NCI-H2029 treated with DMSO at 0.1 percent for 48 hours (cell line): ENCODE measurements at places on chromosomes 2 and 18.
A peak's percentile ranks its signal among the peaks of the same experiment; 100 is the strongest.

- no peak for DNase-seq
Measured at GRCh38 chr18:12308386-12309100, 502 bp downstream of the TUBB6 start.

- DNase-seq, result no peak
Measured at GRCh38 chr2:28610583-28611201, 114.8 kb downstream of the PLB1 start.

DNA sequence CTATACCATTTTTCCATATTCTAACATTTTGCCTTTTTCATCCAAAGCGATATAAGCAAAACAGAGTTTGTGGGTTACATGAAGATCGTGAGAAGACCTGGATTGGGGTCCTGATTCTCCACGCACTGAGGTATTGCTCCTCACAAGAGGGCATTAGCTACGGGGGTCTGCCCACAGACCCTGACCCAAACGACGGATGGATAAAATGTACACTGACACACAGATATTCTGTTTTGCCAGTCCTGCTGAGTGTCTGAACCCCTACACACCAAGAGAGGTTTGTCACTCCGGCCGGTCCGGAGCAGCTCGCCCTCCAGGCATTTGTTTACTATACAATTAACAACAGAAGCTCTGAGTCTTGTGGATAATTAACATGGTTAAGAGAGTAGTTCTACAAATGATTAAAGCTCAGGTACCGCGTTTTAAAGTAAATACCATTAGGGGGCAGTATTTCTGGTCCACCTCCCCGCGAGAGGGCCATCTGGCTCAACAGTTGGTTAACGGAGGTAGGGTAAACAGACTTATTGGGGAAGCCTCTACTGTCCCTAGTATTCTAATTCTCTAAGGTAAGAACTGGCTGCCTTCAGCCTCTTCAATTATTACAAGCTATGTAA is 28.4 kb downstream of the SCYGR8 start:
- no peak for DNase-seq

- DNase-seq, result no peak
Measured at GRCh38 chr2:121173112-121173511, 111.9 kb downstream of the TFCP2L1 start.

DNA sequence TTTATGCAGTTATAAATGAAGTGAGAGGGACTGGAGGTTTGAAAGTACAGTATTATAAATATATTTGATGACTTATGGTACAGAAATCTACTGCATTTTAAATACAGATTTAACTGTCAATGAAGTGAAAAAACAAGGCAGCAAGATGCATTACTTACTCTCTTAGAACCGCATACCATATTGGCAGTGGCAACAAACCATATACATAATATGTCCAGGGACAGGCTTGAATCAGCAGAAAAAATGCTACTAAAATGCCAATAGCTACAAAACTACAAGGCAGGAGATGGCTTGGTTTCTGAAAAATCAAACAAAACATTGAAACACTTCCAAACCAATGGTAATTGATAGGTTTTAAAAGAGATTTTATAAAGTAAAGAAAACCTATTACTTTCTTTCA is 77.2 kb downstream of the PIGN start:
- no peak for DNase-seq

- DNase-seq, result peak; percentile 28
Measured at GRCh38 chr2:12649602-12650400, 66.9 kb upstream of the TRIB2 start.

DNA sequence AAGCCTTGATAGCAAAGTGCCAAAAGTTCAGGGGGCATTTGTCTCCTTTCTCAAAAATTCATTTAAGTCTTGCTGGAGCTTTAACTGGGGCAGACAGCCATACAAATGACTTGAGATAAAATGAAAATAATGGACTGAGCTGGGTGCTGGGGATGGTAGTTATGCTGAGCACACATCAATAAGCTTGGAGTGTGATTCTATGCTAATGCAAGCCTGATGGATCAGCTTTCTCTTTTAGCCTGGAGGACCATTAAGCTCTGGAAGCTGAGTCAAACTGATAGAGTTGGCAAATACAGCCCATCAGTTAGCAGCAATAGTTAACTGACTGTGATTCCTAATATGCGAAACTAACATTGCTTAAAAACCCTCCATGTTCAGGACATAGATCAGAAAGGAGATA is 98.0 kb downstream of the CAMKMT start:
- DNase-seq, result no peak

DNA sequence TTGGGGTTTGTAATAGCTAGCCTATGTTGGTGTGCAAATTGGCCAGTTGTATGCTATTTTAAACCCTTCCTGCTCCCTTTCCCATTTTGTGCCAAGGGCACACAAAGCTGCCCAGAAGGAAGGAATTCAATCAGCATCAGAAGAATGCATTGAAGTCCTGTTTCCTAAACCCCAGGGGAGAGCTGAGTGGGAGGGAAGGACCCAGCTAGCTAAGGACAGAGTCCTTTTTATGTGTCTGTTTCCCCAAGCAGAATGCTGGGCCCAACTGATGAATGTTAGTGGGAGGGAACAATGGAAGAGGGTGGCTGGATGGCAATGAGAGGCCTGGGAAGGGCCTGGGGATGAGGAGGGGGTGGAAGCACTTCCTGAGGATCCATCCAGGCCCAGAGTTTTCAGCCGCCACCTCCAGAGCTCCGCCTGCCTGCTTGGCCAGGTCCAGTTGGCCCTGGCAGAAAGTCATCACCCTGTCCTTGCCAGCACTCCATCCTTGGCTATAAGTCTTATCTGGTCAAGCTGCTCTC is 32.7 kb downstream of the MEX3C start:
- DNase-seq, result no peak

DNA sequence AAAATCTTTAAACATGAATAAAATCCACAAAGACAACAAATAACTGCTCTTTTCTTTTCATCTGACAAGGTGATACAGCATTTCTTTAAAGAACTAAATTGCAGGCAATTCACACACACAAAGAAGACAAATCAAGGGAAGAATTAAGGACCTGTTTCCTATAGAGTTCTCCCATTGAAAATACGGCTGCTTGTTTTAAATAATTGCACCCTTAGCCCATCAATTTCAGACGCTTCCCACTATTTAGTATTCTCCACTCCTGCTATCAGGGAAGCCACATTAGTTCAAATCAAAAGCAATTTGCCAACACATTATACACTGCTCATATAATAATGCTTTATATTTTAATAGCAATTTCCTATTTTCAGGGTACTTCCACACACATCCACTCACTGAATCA is 11.3 kb downstream of the CMPK2 start:
- DNase-seq, result no peak

DNA sequence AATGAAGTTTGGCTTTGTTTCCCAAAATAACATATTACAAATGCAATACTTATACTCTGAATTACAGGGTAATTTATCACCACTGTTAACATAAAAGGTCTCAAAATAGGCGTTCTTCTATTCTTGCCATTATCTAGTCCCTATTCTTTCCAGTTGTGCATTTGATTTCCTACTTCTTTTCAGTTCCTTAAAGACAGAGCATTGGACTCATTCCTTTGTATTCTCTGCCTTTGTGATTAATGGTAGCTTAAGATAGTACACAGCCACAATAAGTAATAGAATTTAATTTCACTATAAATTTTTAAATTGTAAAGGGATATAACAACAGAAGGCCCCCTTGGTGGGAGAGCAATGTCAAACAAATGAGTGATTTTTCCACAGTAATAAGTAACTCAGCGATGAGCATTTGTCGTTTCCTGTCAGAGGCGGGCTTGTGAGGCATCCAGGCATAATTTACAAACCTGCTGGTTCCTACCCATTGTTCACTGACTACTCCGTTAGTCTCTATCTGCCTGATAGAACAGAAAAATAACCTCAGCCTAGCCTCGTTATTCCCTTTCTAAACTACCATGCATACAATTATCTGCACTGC is 456.6 kb upstream of the REG3G start:
- no peak for DNase-seq

DNA sequence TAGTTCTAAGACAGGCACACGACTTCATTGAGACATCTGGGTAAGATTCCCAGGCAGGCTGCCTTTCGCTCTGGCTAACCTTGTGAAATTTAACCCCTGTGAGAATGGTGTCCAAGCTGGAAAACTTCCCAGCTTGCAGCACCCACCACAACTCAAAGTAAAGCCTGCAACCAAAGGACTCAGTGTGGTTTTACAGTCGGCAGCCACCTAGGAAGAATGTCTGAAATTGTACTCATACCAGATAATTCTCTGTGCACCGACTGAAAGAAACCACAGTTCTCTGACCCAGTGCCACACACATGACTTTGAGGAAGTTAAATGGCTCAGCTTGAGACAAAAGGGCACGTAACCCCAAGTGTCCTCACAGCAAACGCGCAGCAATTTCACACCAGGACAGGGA is 125.7 kb downstream of the RBMS1 start:
- DNase-seq, result no peak

GRCh38 chr18:38695559-38696280 is 1130.1 kb upstream of the CELF4 start:
- no peak for DNase-seq

GRCh38 chr18:452816-453215 is 47.7 kb downstream of the COLEC12 start:
- no peak for DNase-seq

DNA sequence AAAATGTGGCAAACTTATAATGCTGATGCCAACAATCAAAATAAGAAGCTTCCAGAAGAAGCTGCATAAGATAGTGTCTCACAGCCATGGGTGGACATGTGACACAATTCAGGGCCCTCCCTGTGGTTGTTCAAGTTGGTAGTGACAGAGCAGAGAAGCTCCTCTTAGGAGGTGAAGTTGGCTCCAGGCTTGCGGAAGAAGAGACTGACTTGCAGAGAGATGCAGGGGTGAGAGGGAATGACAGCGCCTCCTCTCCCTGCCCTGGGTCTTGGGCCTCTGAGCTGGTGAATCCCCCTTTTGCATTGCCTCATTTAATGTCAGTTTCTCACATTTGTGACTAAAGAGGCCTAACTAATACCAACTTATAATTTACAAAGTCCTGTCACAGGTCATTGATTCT is 23.0 kb upstream of the RHOB start:
- no peak for DNase-seq

DNA sequence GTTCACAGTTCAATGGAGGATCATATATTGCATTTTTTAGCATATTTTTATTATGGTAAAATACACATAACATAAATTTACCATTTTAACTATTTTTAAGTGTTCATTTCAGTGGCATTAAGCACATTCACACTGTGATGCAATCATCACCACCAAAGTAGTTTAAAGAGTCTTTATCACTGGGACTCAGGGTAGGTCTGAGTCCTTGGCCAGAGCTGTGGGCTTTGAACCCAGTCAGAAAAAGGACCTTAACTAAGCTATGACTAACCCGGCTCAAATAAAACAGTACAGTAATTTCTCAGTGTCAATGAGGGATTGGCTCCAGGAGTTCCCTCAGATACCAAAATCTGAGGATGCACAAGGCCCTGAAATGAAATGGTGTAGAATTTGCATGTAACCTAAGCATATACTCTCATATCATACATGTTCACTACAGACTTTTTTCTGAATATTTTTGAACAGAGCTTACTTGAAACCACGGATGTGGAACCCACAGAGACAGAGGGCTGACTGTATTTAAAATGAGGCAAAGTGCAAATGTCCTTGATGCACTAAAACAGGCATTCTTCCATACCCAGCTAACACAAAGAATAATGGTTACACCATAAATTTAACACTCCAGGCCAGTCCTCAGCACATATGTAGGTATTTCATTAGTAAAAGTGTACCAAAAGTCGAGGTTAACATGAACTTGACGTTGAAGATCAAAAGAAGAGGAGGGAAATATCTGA is 246.2 kb downstream of the LNPK start:
- no peak for DNase-seq

- DNase-seq, result no peak
Measured at GRCh38 chr2:230772156-230772555, 59.5 kb downstream of the CAB39 start.

GRCh38 chr2:48715956-48716355 is 39.6 kb downstream of the LHCGR start:
- no peak for DNase-seq

DNA sequence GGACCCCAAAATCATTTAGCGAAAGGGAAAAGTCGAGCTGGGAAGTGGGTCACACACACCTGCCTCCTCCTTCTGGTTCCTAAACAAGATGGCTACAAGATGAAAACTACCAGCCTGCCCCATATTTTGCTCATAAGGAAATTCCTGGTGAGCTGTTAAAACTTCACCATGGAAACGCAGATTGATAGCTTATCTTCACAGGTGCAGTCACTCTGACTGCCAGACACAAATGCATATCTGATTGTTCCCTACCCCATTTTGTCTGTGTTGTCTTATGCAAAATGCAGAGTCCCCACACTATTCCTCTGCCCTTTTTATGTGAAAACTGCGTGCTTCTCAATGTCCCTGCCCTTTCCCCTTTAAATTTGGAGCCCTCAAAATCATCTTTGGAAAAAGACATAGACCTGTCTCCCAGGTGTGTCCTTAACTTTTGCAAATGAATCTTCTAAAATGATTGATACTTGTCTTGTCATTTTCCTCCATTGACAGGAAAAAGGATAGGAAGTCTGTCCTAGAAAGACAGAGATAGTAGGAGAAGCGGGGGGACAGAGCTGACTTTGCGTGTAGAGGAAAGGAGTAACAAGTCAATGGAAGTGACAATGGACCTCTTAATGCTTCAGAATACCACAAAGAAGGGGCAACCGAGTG is 38.9 kb upstream of the THOC1 start:
- no peak for DNase-seq

GRCh38 chr18:47844828-47845498 is 85.5 kb downstream of the SMAD2 start:
- DNase-seq, result no peak

DNA sequence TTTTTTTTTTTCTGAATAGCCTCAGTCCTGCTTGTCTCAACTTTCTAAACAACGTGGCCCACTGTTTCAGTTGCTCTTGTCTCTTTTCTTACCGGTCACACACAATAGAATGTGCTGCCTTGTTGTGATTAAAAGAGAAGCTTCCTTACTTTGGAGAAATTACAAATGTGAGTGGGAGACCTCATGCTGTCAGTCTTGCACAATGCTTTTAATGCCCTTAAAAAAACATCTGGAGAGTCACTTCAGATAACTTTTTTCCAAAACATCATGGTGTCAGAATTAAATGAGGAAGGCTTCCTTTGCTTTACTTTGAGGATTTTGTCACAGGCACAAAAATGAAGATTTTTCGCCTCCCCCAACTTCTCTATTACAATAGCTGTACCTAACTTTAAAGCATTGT is 37.7 kb downstream of the LHCGR start:
- DNase-seq, result no peak

- peak; percentile 77 for DNase-seq
Measured at GRCh38 chr2:238285653-238286082, 2.7 kb downstream of the PER2 start.

- DNase-seq, result no peak
Measured at GRCh38 chr18:42290318-42291307, 335.6 kb downstream of the PIK3C3 start.
